Activated T-helper 1 cell treated with anti-CD3 and anti-CD28 coated beads, Interleukin-2, amount 50 U/mL, for 16 hours (primary cell): ENCODE measurements at places on chromosomes 5 and 9.

DNA sequence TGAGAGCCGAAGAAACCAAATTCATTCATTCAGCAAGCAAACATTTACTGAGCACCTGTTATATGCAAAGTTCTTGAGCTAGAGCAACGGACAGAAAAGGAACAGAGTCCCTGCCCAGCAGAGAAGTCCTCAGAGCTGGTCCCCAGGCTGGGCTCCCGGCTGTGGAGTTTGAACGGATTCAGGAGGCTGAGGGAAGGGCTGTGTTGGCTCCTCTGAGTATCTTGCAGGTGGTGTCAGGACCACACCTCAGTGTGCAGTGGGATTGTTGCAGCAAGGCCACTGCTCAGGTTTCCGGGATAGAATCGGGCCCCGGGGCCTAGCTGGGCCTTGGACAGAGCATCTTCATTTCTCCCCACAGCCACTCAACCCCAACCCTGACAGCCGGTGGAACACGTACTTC is 5.1 kb downstream of the TBC1D13 start:
- DNase-seq: no peak

- DNase-seq: no peak
These were observed 148.9 kb downstream of the ARHGAP26 start for GRCh38 chr5:142918959-142919635.

- DNase-seq: no peak
These were observed 243.8 kb upstream of the IRX1 start for GRCh38 chr5:3351581-3352442.

DNA sequence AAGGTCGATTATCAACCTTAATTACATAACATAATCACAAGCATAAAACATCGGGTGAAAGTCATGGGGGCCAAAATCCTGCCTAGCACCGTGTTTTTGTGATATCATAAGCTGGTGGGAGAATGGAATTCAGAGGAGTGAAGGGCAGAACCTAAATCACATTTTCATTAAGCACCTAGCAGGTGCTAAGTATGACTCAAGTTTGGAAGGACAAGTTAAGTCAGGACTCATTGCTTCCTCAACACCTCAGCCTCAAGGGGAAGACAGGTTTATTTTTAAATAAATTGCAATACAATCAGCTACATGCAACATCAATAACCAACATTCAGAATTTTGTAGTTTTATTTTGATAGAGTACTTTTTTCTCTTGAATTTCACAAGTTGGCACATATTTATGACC is 33.5 kb upstream of the GAS1 start:
- DNase-seq: no peak

DNA sequence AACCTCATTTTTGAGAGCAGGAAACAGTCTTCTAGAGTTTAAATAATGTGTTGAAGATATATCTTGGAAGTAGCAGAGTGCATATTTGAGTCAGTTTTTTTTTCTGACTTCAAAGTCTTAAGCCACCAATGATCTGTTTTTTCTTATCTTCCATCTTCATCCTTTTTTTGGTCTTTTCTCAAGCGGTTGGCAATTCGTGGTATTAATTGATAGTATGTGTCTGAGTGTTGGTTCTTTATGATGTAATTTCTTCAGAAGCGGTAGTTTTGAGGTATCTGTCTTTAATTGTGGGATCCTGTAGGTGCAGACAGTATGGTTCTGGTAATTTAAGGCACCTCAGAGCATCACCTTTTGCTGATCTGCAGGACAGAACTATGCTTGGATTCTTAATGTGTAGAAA is 3.9 kb downstream of the CSNK1G3 start:
- DNase-seq: no peak

GRCh38 chr5:91403438-91403837 is 20.3 kb upstream of the ARRDC3 start:
- no peak for DNase-seq

DNA sequence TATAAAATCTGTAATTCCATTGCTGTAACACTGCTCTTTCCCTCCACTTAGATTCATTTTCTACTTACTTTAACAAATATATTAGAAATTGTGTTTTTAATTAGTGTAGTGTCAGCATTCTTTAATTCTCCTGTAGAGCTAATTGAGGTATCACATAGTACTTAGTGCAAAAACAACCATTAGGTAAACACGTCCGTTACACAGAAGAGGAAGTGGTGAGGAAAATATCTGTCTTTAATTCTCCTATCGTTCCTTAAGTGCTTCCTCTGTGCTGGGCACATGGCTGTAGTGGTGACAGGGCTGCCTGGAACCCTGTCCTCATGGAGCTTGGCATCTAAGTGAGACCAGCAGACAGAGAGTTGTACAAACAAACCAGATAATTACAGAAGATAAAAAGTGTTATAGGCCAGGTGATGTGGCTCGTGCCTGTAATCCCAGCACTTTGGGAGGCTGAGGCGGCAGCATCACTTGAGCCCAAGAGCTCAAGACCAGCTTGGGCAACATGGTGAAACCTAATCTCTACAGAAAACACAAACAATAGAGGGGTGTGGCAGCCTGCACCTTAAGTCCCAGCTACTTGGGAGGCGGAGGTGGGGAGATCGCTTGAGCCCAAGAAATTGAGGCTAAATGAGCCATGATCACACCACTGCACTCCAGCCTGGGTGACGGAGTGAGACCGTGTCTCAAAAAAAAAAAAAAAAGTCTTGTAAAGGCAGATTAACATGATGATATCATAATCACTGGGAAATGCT is 36.4 kb downstream of the PARP8 start:
- DNase-seq: no peak

DNA sequence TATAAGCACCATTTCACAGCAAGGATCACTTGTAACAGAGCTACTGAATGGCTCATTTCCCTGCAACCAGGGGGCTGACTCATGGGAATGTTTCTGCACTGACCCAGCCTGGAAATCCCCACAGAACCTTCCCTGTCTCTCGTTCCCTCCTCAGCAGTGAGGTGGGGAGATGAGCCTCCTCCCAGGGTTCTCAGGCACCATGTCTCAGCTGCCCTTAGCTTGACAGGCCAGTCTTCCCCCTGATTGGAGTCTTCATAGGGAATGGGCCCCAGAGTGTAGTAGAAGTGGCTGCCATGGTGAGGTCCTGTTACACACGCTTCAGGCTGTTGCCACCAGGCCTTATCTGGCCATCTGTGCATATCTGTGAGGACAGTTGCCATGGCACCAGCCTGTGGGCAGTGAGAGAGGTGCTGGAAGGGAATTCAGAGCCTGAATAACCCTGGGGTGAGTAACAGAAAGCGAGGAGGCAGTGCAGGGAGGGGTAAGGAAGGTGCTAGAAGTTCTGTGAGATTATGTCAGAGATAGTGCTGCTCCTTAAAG is 324.4 kb downstream of the ENC1 start:
- no peak for DNase-seq

GRCh38 chr5:53335115-53335514 is 145.3 kb upstream of the FST start:
- DNase-seq: no peak

DNA sequence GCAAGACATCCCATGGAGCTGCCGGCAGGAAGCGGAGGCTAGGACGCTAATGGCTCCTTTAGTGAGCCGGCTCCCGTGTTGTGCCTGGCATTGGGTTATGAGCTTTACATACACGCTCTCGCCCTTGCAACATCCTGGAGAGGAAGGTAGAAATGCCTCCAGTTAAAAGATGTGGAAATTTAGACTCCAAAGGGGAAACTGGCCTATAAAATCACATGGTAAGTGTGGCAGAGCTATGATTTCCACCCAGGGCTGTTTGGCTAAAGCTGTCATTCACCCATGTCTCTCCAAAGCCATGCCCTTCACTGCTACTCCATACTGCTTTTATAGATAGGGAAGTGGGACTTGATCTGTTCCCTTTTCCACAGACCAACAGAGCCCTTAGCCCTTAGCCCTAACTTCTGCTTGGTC is 5.2 kb downstream of the GM2A start:
- no peak for DNase-seq

DNA sequence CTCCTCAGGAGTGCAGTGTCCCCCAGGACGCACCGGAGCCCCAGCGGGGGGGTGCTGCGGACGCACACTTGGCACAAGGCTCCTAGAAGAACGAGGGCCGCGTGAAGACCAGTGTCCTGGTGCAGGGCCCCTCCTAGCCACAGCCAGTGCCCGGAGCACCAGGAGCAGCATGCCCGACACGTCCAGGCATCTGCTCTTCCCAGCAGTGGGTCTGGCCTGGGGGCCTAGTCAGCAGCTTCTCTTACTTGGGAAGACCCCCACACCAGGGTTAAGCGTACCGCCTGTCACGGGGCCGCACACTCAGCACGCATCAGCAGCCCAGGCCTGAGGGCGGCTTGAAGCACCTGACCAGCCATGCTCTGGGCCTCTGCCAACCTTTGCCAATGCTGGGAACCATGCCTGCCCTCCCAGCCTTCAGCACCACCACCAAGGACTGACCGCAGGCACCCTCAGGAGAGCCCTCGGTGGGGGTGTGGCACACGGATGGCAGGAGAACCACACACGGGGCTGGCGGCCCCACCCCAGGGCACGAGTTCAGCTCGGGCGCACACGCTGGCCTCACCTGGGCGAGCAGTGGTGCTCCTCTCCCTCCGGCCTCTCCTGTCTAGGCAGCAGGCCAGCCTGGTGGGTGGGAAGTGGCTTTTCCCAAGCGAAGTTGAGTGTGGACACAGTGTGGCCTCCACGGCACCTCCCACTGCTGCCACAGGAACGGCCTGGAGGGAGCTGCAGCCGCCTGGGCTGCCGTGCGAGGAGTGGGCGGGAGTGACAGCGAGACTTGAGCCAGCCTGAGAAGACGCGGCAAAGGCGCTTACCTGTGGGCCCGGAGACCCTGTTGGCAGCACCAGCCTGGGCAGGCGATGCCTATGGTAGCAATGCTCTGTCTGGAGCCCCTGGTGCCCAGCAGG is 12.0 kb upstream of the AJM1 start:
- no peak for DNase-seq

DNA sequence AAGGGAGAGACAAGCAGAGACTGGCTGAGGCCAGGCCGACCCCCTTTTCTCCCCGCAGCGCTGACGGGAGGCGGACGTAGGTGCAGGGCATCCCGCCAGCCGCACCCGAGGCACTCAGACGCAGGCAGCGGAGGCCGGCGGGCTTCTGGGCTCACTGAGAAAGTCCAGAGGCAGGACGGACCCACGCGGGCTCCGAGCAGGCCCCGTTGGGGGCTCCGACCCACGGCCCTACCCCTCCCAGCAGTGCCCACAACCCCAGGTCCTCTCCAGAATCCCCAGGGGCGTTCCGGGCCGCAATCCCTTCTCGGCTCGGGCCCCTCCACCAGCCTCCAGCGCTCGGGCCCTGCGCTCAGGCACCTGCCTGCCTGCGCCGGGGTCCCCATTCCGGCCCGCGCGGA is 543 bp downstream of the MTMR12 start:
- DNase-seq: peak; percentile 35

DNA sequence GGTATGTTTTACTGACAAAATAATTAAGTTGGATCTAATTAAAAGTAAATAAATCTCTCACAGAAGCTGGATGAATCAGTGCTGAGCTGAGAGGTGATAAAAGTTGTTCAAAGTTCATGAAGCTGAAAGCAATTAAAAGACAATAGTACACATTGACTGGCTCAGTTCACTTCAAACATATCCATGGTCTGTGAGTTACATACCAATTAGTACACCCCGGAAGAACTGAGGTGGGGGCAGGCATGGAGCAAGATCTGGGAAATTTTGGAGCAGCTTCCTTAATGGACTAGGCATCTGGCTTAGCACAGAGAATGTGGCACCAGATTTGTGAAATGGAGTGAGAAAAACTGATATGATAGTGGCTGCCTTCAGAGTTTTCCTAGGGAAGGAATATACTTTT is 152.7 kb downstream of the ATP10B start:
- DNase-seq: no peak

GRCh38 chr9:6630502-6631206 is 14.9 kb downstream of the GLDC start:
- no peak for DNase-seq

DNA sequence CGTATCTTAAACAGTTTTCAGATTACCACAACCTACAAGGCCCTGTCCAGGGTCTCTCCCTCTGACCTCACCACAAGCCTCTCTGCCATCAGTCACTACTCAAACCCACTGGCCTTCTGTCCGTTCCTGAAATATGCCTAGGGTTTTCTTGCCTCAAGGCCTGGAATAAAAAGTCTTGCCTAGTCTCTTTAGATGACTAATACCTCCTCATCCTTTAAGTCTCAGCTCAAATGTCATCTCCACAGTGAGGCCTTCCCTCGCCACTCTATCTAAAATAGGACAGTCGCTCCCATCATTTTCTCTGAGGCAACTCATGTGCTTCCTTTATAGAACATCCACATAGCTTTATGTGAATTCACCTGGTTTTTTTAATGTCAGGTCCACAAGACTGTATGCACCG is 5.2 kb downstream of the DENND1A start:
- DNase-seq: no peak

- no peak for DNase-seq
These were observed 186.6 kb downstream of the CRB2 start for GRCh38 chr9:123542435-123543225.

- DNase-seq: no peak
These were observed 29.8 kb upstream of the PPARGC1B start for GRCh38 chr5:149700347-149700746.

- no peak for DNase-seq
These were observed 577 bp downstream of the RNF145 start for GRCh38 chr5:159208514-159209437.

DNA sequence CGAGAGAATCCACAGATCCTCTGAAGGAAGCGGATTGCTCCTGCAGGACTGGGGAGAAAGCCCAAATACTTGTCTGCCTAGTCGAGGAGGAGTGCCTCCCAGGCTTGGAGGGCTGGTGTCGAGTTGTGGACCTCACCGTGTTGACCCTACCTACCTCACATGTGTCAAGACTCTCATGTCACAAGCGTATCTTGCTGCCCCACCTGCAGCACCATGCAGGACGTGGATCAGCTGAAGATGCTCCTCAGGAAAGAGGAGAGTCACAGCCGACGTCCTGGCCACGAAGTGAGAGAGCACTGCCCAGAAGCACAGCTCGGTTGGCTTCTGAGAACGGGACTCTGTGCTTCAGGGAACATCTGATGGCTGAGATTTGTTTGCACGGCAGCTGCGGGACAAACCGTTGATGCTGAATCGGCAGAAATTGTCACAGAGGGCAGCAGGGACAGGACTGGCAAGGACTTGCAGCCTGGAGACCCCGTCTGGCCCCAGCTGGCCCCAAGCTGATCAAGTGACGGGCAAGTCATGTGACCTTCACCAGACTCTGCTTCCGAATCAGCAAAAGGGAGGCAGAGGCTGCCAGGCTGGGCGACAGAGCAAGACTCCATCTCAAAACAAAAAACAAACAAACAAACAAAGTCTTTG is 119.1 kb upstream of the ITGA1 start:
- no peak for DNase-seq

- DNase-seq: no peak
These were observed 254 bp downstream of the STRBP start for GRCh38 chr9:123268199-123268464.

DNA sequence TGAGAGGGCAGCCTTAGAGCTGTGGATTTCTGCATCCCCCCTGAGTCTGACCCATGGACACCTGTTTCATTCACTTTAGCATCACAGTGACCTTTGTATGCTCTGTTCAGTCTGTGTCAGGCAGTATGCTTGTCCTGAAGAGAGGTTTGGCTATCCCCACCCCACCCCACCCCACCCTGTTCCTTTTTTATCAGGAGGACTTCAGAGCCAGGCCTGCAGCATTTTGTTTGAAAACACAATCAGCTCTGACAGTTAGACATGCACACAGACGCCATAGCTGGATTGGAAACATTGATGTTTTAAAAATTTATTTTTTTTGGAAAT is 142.2 kb downstream of the NTRK2 start:
- DNase-seq: no peak

- no peak for DNase-seq
These were observed 4.6 kb downstream of the VCAN start for GRCh38 chr5:83475935-83476814.
